ENCODE measurements at places on chromosomes 13 and 19.
A peak's percentile ranks its signal among the peaks of the same experiment; 100 is the strongest.

DNA sequence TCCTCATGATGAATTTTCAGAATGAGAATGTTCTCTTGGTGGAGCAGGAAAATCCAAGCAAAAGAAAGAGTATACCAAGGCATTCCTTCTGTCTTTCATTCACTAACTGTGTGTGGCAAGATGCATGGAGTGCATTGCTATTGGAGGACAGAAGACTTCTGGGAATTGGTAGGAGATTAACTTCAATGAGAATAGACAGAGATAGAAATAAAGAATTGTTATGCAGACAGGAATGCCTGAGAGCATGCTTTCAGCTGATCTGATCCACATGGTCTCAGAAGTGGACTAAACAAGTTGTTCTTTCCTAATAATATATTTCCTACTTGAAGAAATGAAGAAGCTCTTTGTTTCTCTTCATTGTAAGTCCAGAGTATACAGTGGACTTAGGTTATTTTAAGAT lies 303.6 kb downstream of the MYO16 start:
- no peak for DNase-seq

GRCh38 chr19:19142347-19142746 lies 4.1 kb upstream of the TMEM161A start:
- no peak for DNase-seq

DNA sequence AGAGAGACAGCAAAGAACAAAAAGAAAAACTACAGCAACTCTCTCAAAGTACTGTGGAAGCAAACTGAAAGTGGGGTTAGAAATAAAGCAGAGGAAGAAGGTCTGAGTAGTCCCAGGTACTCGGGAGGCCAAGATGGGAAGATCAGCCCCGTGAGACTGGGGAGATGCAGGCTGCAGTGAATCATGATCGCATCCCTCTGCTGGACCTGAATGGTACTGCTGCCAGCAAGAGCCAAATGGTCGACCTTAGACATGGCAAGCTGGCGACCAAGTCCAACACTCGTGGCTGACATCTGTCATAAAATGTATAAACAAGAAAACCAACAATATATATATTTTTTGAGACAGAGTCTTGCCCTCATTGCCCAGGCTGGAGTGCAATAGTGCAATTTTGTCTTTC lies 33.7 kb upstream of the ZNF724 start:
- DNase-seq, result peak; percentile 54

DNA sequence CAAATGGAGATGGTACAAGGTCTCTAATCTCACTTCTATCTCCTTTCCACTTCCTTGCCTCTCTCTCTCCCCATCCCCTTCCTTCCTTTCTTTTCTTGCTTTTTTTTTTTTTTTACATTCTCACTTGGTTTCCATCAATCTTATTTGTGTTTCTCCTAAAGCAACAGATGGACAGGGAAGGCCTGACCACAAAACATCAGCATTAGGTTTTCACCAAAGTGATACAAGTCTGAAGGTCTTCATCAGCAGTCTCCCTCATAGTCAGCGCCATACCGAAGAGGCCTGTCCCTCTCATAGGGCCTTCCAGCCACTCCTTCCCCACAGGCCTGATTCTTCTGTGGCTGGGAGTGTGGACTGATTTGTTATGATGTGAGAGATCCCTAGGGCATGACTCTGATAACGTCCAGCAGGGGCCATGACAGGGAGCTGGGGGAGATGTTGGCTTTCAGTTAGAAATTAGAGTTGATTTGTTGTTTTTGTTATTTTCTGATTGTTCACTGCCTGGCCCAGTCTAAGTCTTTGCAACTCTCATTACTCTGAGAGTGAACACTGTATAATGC lies 158.7 kb downstream of the SLC7A1 start:
- no peak for DNase-seq

- no peak for DNase-seq
These were observed 576.7 kb upstream of the PCDH9 start for GRCh38 chr13:67806796-67807195.

- no peak for DNase-seq
These were observed 5.2 kb downstream of the DKKL1 start for GRCh38 chr19:49368711-49369358.

GRCh38 chr19:4593409-4593851 lies 33.9 kb upstream of the SEMA6B start:
- DNase-seq, result peak; percentile 77

Measured in AG08396 (cell line).